ENCODE measurements at places on chromosomes 12 and 14.
A peak's percentile ranks its signal among the peaks of the same experiment; 100 is the strongest.

- H3K4me3 ChIP-seq: no peak overlapping the region
- no peak overlapping the region for H3K27ac ChIP-seq
- no peaks in the 10 kb centered on the region for H3K27me3 ChIP-seq
- H3K36me3 ChIP-seq: no peaks in the 10 kb centered on the region
Observed at GRCh38 chr14:99215277-99215676, 56.7 kb downstream of the BCL11B start.

DNA sequence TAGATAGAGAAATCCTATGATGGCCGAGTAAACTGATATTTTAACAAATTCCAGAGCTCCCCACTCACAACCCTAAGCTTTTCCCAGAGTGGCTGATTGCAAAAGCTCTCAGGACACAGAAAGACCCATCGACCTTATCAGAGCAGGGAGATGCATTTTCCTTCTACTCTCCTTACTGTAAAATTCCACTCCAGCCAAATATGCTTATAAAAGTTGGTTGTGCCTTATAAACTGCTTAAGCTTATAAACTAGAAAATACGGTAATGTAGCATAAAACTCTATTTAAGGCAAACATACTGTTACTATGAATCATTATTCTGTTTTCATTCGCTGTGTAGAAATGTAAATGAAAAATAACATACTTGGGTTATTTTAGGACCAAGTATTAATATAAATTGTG is 41.6 kb upstream of the TRHDE start:
- H3K27me3 ChIP-seq: no peaks in the 10 kb centered on the region
- no peak overlapping the region for H3K4me3 ChIP-seq
- H3K4me1 ChIP-seq: no peaks in the 10 kb centered on the region
- no peaks in the 10 kb centered on the region for H3K36me3 ChIP-seq
- DNase-seq: no peak

DNA sequence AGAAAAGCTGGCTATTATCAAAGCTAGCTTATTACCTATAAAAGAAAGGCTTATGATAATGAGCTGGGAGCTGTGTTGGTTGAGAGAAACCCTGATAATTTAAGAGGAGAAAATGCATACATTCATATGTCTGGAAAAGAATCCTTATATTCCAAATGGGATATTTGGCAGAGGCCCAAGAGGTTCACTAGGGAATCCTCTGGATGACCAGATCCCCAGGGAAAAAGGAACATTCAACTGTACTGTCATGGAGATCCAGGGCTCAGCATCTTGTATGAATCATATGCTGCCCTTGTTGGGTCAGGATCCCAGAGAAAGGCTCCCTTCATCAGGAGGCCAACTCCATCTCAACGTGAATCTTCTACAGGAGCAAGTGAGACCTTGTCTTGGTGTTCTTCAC is 16.6 kb upstream of the FBXO34 start:
- no peaks in the 10 kb centered on the region for H3K36me3 ChIP-seq
- H3K27me3 ChIP-seq: no peaks in the 10 kb centered on the region
- no peak overlapping the region for H3K4me3 ChIP-seq

- H3K4me3 ChIP-seq: no peak overlapping the region
- H3K27ac ChIP-seq: no peak overlapping the region
- no peaks in the 10 kb centered on the region for H3K36me3 ChIP-seq
- H3K27me3 ChIP-seq: no peaks in the 10 kb centered on the region
- peaks cover 8% of the 10 kb centered on the region for H3K4me1 ChIP-seq
Observed at GRCh38 chr12:93419388-93420034, 22.2 kb downstream of the UBE2N start.

DNA sequence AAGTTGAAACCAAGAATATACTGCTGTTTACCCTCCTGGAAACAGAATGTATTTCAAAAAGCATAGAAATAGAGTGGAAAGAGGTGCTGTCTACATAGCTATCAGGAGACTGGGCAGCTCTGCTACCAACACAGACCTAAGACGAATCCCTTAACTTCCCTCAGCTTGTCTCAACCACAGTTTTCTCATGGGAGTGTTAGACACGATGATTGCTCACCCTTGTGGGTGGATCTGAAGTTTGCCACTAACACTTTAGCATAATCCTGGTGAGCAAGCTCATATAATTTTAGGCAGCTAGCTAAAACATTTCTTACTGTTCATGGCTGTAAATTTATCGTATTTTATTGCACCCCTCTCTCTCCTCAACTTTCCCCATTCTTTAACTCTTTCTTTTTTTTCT is 38.5 kb downstream of the C12orf75 start:
- no peak for DNase-seq
- H3K27me3 ChIP-seq: no peaks in the 10 kb centered on the region
- no peak overlapping the region for H3K27ac ChIP-seq

- H3K36me3 ChIP-seq: no peaks in the 10 kb centered on the region
- H3K27ac ChIP-seq: no peak overlapping the region
- H3K4me1 ChIP-seq: no peaks in the 10 kb centered on the region
- H3K27me3 ChIP-seq: no peaks in the 10 kb centered on the region
Observed at GRCh38 chr12:1870998-1871917, 47.2 kb downstream of the CACNA2D4 start.

GRCh38 chr12:32534698-32535097 is 135.3 kb downstream of the FGD4 start:
- no peaks in the 10 kb centered on the region for H3K27me3 ChIP-seq
- H3K4me1 ChIP-seq: no peaks in the 10 kb centered on the region
- H3K4me3 ChIP-seq: peak overlapping the region; percentile 22
- H3K27ac ChIP-seq: peak overlapping the region; percentile 62

- no peaks in the 10 kb centered on the region for H3K4me1 ChIP-seq
- H3K4me3 ChIP-seq: no peak overlapping the region
- H3K27me3 ChIP-seq: no peaks in the 10 kb centered on the region
- no peaks in the 10 kb centered on the region for H3K36me3 ChIP-seq
- DNase-seq: no peak
Observed at GRCh38 chr12:81015510-81015909, 62.4 kb upstream of the ACSS3 start.

DNA sequence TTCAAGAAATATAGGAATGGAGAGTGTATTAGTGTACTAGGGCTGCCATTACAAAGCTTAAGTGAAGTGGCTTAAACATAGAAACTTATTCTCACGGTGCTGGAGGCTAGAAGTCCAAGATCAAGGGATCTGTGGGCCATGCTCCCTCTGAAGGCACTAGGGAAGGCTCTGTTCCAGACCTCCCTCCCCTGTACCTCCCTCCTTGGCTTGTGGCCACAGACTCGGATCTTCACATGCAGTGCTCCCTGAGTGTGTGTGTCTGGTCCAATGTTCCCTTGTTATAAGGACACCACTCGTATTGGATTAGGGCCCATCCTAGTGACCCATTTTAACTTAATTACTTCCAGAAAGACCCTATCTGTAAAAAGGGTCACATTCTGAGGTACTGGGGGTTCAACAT is 225.6 kb downstream of the VRK1 start:
- H3K4me1 ChIP-seq: no peaks in the 10 kb centered on the region
- H3K27ac ChIP-seq: no peak overlapping the region
- no peak overlapping the region for H3K4me3 ChIP-seq
- no peaks in the 10 kb centered on the region for H3K27me3 ChIP-seq
- DNase-seq: no peak
- no peaks in the 10 kb centered on the region for H3K36me3 ChIP-seq

- no peaks in the 10 kb centered on the region for H3K4me1 ChIP-seq
- no peak overlapping the region for H3K4me3 ChIP-seq
- H3K36me3 ChIP-seq: no peaks in the 10 kb centered on the region
- H3K27me3 ChIP-seq: no peaks in the 10 kb centered on the region
Observed at GRCh38 chr12:131340616-131341210, 370.2 kb upstream of the SFSWAP start.

GRCh38 chr14:100604121-100604501 is 16.9 kb upstream of the BEGAIN start:
- no peak overlapping the region for H3K4me3 ChIP-seq
- no peaks in the 10 kb centered on the region for H3K36me3 ChIP-seq
- no peaks in the 10 kb centered on the region for H3K4me1 ChIP-seq
- H3K27me3 ChIP-seq: no peaks in the 10 kb centered on the region

GRCh38 chr12:19410629-19411185 is 28.6 kb upstream of the AEBP2 start:
- DNase-seq: no peak
- no peaks in the 10 kb centered on the region for H3K36me3 ChIP-seq
- peak overlapping the region; percentile 3 for H3K27ac ChIP-seq
- H3K27me3 ChIP-seq: no peaks in the 10 kb centered on the region
- H3K4me1 ChIP-seq: peaks cover 7% of the 10 kb centered on the region

GRCh38 chr14:20684662-20685456 is 499 bp downstream of the RNASE4 start:
- peak overlapping the region; percentile 98 for H3K4me3 ChIP-seq
- peak overlapping the region; percentile 100 for H3K27ac ChIP-seq
- H3K36me3 ChIP-seq: no peaks in the 10 kb centered on the region
- no peaks in the 10 kb centered on the region for H3K4me1 ChIP-seq

GRCh38 chr14:33846100-33846824 is 104.6 kb downstream of the EGLN3 start:
- H3K27ac ChIP-seq: no peak overlapping the region
- no peak for DNase-seq
- no peaks in the 10 kb centered on the region for H3K4me1 ChIP-seq
- H3K27me3 ChIP-seq: no peaks in the 10 kb centered on the region

DNA sequence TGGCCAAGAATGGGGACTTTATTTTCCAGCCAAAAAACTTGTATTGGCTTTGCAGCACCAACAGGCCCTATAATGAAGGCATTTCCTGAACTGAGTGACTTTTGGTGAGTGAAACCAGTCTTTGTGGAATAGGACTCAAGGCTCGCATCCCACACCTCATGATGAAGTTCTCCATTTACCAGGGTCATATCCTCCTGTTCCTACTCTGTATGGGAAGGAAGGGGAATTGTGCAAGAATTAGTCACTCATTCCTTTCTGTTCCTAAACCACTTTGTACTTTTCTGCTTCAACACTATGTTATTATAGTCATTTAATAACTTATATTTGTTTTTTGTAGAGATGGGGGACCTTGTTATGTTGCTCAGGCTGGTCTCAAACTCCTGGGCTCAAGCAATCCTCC is 2.3 kb upstream of the SPATS2 start:
- H3K27ac ChIP-seq: no peak overlapping the region
- H3K27me3 ChIP-seq: no peaks in the 10 kb centered on the region
- no peak for DNase-seq

DNA sequence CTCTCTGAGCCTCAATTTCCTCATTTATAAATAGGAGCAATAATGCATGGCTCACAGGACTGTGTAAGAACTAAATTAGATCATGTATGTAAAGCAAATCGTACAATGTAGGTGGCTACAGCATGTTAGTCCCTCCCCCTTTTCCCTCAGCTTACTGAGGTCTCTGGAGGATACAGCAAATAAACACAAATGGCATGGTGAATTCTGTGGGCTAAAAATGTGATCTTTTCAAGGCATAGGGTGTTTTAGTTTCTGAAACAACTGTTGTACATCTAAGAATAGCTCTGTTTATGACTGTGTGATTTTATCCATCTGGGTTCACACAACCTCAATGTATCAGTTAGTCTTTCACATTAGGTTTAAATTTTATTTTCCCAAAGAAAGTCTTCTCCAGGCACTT is 121.2 kb upstream of the PLEKHG7 start:
- no peak overlapping the region for H3K27ac ChIP-seq
- no peak overlapping the region for H3K4me3 ChIP-seq
- no peaks in the 10 kb centered on the region for H3K27me3 ChIP-seq
- no peaks in the 10 kb centered on the region for H3K4me1 ChIP-seq
- no peaks in the 10 kb centered on the region for H3K36me3 ChIP-seq
- no peak for DNase-seq

DNA sequence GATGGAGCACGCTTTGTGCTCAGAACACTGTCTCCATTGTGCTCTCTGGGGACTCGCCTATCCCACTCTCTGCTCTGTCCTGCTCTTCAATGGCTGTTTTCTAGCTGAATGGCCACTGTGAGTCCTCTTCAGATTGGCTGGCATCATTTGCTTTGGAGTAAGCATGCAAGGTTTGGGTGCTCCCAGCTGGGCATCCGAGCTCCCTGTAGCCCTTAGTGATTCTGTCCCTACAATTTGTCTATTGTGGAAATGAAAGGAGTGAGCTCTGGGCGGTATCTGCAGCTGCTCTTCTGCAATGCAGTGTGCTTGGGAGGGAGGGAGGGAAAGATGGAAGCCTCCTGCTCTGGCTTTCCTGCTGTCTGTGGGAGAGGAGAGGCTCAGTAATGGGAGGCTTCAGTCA is 84.8 kb downstream of the SMOC1 start:
- H3K36me3 ChIP-seq: no peaks in the 10 kb centered on the region
- no peaks in the 10 kb centered on the region for H3K4me1 ChIP-seq
- no peak overlapping the region for H3K4me3 ChIP-seq
- no peak for DNase-seq
- no peak overlapping the region for H3K27ac ChIP-seq

DNA sequence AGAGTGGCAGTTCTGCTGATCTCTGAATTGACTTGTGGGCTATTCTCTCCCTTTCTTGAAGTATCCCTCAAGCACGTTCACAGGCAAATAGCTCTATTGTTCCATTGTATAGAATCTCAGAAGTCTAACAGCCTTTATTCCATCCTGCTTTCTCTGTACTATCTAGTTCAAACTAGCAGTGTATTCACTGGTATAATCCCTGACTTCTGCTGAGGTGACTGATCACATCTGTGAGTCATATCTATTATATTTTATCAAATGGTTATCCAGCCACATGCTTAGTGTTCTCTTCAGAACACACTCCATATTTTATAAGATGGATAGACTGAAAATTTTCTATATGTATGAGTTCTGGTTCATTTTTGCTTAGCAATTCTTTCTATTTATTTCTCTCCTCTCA is 866.1 kb downstream of the C12orf50 start:
- no peaks in the 10 kb centered on the region for H3K36me3 ChIP-seq
- no peaks in the 10 kb centered on the region for H3K27me3 ChIP-seq
- no peak for DNase-seq

GRCh38 chr12:65156366-65156841 is 13.0 kb upstream of the LEMD3 start:
- DNase-seq: no peak
- no peaks in the 10 kb centered on the region for H3K4me1 ChIP-seq
- H3K4me3 ChIP-seq: no peak overlapping the region

DNA sequence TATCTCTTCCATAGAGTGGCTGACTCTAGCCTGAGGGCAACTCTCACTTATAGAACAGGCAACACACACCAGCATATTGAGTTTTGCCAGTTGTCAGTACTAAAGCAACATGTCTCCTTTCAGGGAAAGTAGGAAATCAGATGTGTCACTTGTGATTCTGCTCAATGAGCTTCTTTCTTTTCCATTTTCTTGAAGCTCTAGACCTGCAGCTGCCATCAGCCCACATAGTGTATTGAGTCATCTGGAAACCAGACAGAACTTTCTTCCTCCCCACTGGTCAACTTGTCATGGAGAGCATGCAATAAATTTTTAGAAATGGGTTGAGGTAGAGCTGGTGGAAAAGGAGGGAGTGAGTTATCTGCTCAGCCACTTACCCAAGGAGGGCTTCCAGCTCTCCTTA is 209.0 kb upstream of the PLEKHG7 start:
- no peaks in the 10 kb centered on the region for H3K27me3 ChIP-seq
- H3K27ac ChIP-seq: no peak overlapping the region
- no peaks in the 10 kb centered on the region for H3K4me1 ChIP-seq
- no peak overlapping the region for H3K4me3 ChIP-seq
- no peaks in the 10 kb centered on the region for H3K36me3 ChIP-seq
- no peak for DNase-seq

GRCh38 chr14:91869556-91869955 is 2.2 kb upstream of the TC2N start:
- no peak overlapping the region for H3K27ac ChIP-seq
- no peaks in the 10 kb centered on the region for H3K36me3 ChIP-seq
- no peaks in the 10 kb centered on the region for H3K4me1 ChIP-seq
- H3K4me3 ChIP-seq: no peak overlapping the region
- H3K27me3 ChIP-seq: no peaks in the 10 kb centered on the region
- no peak for DNase-seq

GRCh38 chr14:51677738-51678137 is 26.0 kb downstream of the FRMD6 start:
- no peaks in the 10 kb centered on the region for H3K36me3 ChIP-seq
- no peak for DNase-seq
- H3K27me3 ChIP-seq: no peaks in the 10 kb centered on the region
- H3K4me3 ChIP-seq: no peak overlapping the region
- H3K27ac ChIP-seq: peak overlapping the region; percentile 39
